ENCODE measurements at places on chromosomes 11 and 22.

DNA sequence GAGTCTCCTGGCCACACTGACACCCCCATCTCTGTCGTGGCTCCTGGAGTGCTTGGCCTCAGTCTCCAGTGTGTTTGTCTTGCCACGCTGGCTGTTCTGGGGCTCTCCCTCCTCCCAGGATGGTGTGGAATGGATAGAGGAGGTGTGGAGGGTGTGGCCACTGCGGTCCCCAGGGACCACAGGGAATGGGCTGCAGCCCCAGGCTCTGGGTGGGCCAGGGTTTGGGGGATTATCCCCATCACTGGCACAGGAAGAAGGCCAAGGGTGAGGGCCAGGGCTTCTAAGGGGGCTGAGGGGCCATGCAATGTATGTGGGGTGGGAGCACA is 8.1 kb downstream of the GNAZ start:
- DNase-seq = no peak

DNA sequence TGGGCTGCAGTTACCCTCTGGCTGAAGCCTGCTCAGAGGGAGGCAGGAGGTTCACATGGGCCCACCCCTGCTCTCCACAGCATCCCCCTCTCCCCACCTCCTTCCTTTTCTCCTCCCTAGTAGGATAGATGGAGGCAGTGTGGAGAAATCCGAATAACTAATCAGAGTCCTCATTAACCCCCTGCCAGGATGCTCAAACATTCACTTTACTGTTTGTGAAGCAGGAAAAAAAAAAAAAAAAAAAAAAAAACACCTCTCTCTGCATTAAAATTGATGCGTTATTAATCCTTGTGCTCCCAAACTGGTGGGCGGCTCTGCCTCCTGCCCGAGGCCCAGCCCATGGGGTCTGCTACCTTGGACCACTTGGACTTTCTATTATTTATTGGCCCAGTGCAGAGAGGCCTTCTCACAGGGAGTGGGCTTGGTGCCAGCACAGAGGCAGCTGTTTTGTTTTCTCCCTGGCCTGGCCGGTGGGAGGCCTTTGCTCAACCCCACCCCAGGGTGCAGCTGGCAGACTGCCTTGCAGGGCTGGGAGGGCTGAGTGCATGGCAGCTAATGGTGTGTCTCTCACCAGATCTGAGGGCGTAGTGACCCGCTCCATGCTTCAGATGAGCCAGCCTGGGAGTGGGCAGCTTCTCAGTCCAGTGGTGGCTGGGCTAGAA is 150.7 kb downstream of the PKNOX2 start:
- no peak for DNase-seq

- DNase-seq = no peak
Observed at GRCh38 chr11:17533341-17533740, 10.9 kb downstream of the USH1C start.

DNA sequence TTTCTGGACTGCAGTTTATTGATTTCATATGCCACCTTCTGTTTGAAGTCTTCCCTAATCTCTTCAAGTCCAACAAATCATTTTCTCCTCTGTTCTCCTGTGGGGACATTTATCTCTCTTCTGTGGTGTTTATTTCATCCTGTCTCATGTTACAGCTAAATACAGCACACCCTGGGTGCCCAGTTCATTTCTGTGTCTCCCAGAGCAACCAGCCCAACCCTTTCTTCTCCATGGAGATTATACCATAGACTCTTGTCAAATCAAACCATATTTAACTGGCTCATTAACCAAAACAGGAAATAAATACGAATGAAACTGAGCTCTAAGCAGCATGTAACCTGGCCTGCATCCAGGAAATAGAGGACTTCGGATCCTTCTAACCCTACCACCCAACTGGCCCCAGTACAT is at the start of gene MS4A8:
MS4A8 (plus strand) TSS at position 329 of the 408 bp plus-strand sequence. CDS start 1,249 bp downstream, outside the sequence.
- no peak for DNase-seq

DNA sequence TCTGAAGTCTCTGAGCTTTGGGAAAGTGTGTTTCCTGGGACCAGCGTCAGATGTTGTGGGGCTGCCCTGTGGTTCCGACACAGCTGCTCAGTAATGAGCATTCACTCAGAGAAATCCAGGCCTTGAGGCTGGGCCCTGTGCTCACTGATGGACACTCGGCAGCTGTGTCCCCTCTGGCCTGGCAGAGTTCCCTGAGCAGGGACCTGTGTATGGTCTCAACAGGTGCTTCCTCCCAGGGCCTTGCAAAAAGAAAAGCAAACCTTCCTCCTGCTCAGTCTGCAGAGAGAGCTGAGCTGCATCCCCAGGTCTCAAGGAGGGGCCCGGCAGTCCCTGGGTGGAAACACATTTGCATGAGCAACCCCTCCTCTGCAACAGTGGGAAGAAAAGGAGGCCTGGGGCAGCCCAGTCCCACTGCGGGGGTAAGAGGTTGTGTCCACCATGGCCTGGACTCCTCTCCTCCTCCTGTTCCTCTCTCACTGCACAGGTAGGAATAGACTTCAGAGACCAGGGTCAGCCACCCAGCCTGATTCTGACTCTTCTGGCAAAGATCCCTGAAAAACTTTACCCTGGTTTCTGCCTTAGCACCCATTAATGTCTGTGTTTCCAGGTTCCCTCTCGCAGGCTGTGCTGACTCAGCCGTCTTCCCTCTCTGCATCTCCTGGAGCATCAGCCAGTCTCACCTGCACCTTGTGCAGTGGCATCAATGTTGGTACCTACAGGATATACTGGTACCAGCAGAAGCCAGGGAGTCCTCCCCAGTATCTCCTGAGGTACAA is 131.2 kb downstream of the VPREB1 start:
- no peak for DNase-seq

DNA sequence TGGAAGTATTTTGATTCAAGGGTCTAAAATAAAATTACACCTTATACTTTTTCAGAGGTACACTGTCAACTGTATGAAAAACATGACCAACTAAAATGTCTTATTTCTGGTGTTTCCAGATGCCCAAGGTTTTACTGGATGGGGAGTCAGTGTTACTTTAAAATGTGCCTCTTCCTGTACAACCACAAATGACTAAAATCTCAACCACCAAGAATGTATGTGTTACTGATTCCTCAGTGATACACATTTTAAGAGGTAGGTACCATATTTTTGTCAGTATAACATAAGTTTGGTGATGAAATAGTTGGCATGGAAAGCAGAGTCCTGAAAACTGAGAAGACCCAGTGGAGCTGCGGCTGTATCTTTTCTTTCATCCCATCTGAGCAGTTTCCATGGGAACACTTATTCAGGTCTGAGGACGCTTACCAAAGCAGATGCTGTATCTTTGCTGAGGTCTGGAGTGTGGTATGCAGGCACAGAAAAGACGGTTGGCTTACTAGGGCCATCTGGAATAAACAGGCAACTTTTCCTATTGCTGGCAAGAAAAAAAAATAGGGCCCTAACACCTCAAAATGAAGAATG is 21.2 kb upstream of the TP53AIP1 start:
- DNase-seq = no peak

DNA sequence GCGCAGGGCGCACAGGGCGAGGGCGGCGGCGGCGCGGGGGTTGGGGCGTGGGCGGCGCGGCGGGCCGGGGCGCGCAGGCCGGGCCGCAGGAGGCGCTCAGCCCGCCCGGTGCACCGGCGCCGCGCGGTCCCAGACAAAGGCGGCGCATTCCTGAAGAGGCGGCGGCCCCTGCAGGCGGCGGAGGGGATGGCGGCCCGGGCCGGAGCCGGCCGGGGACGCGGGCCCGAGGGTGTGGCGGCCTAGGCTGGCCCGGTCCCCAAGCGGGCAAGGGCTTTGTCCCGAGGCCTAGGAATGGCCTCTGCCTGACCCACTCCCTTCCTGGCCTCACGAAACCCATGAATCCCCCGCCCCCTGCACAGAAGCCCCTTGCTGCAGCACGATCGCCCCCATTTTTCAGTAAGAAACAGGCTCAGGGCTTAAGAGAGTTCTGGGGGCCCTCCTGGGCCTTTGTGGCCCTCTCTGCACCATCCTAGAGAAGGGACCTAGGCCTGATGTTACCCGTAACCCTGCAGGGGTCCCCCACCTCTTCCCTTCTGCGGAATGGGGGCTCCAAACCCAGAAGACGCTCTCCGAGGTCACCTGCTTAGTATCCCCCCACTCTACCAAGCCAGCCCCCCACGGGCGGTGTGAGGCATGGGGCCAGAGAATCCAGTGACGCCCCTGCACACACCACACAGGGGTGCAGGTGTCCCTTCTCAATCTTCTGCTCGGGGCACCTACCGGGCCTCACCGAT is at the start of gene RTN4R:
RTN4R (minus strand) TSS at position 40 of the 734 bp plus-strand sequence. CDS start 226 bp downstream, outside the sequence.
- DNase-seq = no peak

GRCh38 chr22:47155131-47155885 is 392.9 kb downstream of the TBC1D22A start:
- no peak for DNase-seq

DNA sequence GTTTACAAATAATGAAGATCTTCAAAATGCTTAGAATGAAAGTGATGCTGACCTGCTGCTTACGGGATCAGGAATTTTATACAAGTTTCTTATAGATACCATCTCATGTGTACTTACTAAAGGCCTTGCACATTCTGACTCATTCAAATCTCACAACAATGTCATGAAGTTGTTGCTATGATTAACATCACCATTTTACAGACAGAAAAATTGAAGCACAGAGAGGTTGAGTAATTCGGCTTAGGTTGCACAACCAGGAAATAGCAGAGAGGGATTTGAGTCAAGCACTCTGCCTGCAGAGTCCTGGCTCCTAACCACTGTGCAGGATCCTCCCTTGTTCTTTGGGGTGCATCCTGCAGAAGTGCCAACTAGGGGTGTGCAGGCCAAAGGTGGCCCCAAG is 471.9 kb downstream of the MIAT start:
- DNase-seq = no peak

GRCh38 chr11:33690290-33691065 is 10.1 kb downstream of the C11orf91 start:
- DNase-seq = peak; percentile 96

GRCh38 chr22:27466229-27466628 is 335.3 kb downstream of the MN1 start:
- no peak for DNase-seq

GRCh38 chr11:74468058-74468457 is 709 bp upstream of the KCNE3 start:
- no peak for DNase-seq

GRCh38 chr22:44847892-44848291 is 95.5 kb downstream of the ARHGAP8 start:
- no peak for DNase-seq

- DNase-seq = no peak
Observed at GRCh38 chr22:37801946-37802309, 5.8 kb upstream of the GCAT start.

- DNase-seq = no peak
Observed at GRCh38 chr11:70322666-70323065, 52.2 kb downstream of the PPFIA1 start.

- no peak for DNase-seq
Observed at GRCh38 chr22:36423461-36424404, 36.0 kb upstream of the MYH9 start.

DNA sequence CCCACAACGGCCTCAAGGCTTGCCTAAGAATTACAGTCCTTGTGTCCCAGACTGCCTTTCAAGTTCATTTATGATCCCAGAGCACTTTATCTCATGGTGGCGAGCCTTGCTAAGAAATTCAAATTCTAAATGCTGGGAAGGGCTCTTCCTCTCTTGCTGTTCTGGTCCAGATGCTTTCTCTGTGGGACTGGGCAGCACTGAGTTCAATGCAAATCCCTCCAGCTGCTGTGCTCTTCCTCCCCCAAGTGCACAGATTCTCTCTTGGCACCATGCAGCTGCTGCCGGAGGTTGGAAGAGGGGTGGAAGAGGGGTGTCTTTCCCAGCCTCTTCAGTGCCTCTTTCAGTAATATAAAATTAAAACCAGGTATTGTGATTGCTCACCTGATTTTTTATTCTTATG is 828.0 kb downstream of the DLG2 start:
- no peak for DNase-seq

DNA sequence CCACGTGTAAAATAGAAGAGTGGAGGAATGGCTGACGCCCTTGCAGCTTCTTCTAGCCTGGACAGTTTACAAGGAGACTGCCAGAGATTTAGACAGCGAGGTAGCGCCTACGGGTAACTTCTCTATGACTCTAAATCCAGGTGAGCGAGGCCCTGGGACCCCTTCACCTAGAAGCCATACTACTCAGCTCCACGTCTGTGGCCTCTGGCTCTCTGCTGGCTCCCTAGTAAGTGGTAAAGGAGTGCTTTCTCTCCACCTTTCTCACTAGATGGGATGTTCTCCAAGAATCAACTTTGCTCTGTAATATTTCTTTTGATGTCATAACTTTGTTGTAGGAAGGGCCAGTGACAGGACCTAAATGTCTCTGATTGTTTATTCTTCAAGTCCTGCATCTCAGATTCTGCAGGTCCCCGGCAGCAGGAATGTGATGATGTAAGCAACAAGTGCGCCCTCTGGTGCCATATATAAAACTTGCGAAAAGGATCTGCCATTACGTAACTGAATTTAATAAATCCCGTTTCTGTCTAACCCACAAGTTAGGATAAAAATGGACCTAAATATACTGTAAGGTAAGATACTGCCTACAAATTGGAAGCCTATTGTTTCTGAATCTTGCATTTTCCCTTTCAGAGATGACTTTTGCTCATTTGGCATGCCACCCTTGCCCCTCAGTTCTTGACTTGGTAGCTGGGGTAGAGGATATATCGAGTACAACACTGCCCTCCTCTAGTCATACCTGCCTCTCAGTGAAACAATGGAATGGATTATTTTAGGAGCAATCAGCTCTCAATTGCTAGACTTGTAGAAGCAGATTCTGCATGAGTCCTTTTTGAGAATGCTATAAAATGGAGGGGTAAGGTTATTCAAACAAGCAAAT is 11.0 kb upstream of the PTPN5 start:
- DNase-seq = peak; percentile 43

GRCh38 chr11:75184051-75184450 is 33.1 kb downstream of the SLCO2B1 start:
- DNase-seq = no peak

DNA sequence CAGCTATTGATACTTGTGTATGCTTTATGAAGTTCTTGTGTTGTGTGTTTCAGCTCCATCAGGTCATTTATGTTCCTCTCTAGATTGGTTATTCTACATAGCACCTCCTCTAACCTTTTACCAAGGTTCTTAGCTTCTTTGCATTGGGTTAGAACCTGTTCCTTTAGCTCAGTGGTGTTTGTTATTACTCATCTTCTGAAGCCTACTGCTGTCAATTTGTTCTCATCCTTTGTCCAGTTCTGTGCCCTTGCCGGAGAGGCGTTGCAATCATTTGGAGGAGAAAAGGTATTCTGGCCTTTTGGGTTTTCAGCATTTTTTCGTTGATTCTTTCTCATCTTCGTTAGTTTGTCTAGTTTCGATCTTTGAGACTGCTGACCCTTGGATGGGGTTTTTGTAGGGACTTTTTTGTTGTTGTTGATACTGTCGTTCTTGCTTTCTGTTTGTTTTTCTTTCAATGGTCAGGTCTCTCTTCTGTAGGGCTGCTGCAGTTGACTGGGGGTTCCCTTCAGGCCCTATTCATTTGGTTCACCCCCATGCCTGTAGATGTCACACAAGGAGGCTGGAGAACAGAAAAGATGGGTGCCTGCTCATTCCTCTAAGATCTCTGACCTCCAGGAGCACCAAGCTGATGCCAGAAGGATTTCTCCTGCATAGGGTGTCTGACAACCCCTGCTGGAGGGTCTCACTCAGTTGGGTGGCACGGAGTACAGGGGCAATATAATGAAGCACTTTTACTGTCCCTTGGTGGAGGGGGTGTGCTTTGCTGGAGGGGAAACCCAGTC is 35.9 kb upstream of the MUC15 start:
- no peak for DNase-seq

Data from AG09309 (cell line).